ENCODE measurements at places on chromosomes 13 and 19.

- DNase-seq = peak; percentile 18
Observed at GRCh38 chr13:94178625-94179244, 300.7 kb downstream of the DCT start.

DNA sequence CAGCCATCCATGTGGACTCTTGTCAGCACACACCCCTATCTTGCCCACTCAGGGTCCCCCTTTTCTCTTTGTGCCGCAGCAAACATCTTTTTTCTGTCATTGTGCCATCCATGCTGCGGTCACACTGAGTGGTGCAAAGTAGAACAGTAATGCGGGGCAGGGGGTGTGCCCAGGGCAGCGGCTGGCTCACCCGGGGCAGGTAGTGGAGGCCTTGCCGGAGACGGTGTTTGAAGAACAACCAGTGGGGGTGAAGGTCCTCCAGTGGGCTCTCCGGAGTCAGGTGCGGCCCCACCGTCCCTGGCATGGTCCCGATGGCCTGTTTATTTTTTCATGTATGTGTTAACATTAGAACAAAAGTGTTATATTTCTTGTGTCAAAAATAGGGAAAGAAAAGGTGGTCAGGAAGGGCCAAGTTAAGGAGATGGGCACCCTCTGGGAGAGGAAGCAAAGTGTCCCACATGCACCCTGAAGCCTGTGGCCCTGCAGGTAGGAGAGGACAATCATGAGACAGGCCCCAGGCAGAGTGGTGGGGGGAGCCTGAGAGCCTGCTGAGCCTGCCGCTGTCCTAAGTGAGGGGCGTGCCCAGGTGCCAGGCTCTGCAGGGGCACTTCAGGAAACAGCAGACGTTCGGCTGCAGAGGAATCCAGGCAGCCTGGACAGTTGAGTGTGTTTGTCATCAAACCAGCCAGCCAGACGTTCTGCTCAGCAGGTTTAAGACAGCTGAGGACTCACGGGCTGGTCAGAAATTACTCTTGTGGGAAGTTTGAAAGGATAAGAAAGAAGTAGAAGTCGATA lies 12.3 kb downstream of the TSSK6 start:
- DNase-seq = no peak

- DNase-seq = no peak
Observed at GRCh38 chr19:10952809-10953208, 8.0 kb upstream of the SMARCA4 start.

DNA sequence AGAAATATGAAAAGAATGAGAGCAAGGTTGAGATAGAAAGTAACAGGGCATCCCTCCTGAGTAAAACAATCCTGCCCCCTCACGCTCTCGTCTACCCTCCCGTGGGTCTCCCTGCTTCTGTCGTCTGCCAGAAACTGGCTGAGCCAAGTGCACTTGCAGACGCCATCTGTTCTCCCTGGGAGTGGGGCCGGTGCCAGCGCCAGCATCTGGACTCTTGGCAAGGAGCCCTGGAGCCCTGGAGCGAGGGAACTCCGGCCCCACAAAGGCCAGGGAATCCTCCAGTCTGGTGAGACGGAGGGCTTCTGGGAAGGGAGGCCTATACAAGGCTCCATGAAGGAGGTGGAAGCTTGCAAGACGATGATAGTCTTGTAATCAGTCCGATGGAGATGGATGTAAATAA lies 2.3 kb upstream of the TMEM91 start:
- DNase-seq = no peak

DNA sequence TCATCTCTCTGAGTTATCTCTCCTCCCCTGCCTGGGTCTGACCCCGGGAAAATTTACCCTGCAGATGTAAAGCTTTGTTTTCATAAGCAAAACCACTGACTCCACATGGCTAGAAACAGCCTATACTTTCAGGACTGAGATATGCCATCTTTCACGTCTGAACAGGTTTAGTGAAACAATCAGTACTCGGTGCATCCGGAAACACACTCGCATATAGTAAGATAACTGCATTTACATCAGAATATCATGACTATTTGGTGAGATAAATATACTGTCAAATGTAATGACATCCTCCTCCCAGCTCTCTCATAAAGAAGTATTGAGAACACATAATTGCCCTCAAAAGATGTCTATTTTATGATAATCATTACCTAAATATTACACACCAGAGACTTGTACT lies 172.8 kb downstream of the EFNB2 start:
- DNase-seq = no peak

DNA sequence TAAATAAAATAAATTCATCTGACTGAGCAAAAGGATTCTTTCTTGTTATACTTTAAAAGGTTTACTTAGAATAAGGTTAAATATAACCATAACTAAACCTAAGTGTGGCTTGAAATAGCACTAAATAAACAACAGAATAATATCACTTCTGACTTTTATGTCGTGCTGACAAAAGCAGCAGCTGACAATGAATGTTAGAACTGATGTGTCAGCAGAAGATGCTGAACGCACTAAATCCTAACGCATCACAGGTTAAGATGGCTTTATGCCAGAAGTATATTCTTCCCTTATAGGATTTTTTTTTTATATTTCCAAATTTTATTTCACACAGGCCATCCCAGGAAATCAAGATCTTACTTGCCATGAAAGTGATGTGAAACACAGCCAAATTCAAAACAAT lies 558.3 kb upstream of the NBEA start:
- no peak for DNase-seq

DNA sequence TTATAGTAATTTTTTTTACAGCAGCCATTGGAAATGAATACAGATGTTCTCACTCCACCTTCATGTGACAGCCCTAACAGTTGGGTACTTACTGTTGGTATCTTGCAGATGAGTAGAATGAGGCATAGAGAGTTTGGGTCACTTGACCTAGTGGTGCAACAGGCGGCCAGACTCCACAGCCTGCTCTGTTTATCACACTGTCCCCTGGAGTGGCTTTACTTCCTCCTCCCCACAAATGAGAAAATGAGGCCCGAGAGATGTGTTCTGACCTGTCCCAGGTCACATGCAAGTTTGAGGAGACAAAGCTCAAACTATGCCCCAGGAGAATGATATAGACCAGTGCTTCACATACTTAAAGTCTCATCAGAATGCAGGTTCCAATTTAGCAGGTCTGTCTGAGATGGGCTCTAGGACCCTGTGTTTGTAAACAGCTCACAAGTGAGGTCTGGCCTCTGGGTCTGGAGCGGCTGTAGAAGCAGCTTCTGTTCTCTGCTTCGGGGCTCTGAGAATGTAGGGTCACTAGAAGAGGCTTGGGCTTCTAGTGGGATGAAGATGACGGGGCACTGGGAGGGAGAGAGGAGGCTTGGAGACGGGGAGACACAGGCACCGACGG lies 37.4 kb upstream of the RCBTB2 start:
- no peak for DNase-seq

DNA sequence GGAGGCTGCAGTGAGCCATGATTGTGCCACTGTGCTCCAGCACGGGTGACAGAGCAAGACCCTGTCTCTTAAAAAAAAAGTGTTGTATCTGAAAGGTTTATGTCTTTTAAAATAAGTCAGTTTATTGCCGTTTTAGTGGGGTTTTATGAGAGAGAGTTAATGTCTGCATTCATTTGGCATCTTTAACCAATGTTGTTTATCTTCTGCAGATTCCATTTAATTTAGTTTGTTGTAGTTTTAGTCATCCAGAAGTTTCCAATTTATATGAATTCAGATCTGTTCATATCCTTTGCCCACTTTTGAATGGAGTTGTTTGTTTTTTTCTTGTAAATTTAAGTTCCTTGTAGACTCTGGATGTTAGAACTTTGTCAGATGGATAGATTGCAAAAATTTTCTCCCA lies 36.7 kb upstream of the LPAR6 start:
- no peak for DNase-seq

GRCh38 chr13:113404366-113404722 lies 40.4 kb upstream of the GRTP1 start:
- no peak for DNase-seq

DNA sequence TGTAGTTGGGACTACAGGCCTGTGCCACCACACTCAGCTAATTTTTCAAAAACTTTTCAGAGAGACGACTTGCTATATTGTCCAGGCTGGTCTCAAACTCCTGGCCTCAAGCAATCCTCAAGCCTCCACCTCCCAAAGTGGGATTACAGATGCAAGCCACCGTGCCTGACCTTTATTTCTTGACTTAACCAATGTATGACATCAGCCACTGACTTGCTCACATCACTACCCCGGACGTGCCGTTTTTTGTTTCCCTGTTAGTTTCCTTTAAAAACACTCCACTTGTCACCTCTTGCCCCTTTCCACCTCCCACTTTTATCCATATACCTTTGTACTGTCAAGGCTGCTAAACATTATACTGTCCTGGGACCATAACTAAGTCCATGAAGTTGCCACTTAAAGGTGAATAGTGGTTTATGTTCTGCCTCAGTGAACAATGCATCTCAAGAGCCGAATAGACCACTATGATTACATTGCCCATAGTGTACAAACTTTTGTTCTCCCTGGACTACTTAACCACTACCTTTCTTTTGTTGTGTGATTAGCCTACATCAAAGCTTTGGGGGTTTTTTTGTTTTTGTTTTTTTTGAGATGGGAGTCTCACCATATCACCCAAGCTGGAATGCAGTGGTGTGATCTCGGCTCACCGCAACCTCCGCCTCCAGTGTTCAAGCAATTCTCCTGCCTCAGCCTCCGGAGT lies 2.3 kb upstream of the EPHX3 start:
- DNase-seq = no peak

GRCh38 chr19:12792853-12793289 lies 1.6 kb downstream of the JUNB start:
- DNase-seq = no peak

GRCh38 chr19:12272980-12273901 lies 21.4 kb downstream of the ZNF44 start:
- no peak for DNase-seq

- no peak for DNase-seq
Observed at GRCh38 chr19:50024719-50025021, 502 bp downstream of the VRK3 start.

GRCh38 chr13:27171244-27171826 lies at the start of gene USP12:
Gene USP12 (minus strand): TSS chr13:27171811. CDS start chr13:27171639, 172 bp downstream.
- DNase-seq = peak; percentile 24

DNA sequence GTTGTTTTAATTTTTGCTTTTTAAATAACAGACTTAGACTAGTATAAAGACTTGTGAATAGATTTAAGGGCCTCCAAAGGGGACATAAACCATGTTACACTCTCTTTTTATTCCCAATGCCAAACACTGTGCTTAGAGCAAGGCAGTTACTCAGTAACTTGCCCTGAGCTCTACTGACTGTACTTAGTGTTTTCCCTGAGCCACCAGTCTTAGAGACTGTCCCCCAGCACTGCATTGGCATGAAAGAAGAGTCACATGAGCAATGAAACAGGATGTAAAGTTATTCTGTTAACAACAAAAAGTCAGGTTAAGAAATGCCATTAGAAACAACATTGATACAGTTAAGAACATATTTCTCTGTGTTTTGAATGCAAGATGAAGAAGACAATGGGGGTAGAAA lies 187.9 kb downstream of the TBC1D4 start:
- no peak for DNase-seq

DNA sequence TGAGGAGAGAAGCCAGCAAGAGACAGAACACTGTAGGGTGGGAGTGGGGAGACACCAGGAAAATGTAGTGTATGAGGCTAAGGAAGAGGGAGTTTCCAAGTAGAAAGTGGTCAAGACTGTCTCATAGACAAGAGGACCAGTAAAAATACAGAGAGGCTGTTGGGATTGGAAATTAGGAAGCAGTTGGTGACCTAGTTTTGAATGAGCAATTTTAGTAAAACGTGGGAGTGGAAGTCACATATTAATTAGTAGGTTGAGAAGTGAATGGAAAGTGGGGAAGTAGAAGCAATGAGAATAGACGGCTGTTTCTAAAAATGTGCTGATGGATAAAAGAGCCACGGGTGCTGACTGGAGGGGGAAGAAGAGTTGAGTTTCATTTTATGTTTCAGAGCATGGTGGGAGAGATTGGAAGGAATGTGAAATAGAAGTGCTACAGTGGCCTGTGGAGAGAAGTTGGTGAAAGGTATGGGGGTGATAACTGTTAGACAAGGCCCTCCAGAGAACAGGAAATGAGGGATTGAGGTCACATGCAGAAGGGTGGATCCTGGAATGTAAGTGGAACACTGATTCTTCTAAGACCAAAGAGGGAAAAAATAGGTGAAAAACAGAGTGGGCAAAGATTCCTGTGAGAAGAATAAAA lies 247.3 kb downstream of the MTUS2 start:
- no peak for DNase-seq

- DNase-seq = no peak
Observed at GRCh38 chr13:39119422-39119821, 81.2 kb downstream of the NHLRC3 start.

- DNase-seq = no peak
Observed at GRCh38 chr19:44876930-44877535, 14.0 kb upstream of the TOMM40 start.

DNA sequence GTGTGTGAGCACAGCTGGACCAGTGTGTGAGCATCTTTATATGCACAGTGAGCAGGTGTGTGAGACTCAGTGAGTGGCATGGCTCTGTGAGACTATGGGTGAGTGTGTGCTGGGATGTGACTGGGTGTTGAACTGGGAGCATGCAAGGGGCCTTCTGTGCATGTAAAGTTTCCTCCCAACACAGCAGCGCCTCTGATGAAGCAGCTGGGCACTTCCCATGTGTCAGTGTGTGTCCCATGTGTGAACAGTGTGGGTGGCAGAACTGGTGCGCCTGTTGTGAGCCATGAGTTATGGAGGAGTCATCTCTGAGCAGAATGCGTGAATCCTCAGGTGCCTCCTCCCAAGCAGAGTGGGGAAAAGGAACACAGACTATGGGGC lies 24.1 kb downstream of the LGALS16 start:
- no peak for DNase-seq

- DNase-seq = no peak
Observed at GRCh38 chr13:99806671-99807070, 164.9 kb downstream of the ZIC5 start.
